ENCODE measurements at places on chromosomes 6 and 20.

GRCh38 chr6:81485395-81485794, 267.1 kb downstream of the TENT5A start:
- DNase-seq, result no peak

DNA sequence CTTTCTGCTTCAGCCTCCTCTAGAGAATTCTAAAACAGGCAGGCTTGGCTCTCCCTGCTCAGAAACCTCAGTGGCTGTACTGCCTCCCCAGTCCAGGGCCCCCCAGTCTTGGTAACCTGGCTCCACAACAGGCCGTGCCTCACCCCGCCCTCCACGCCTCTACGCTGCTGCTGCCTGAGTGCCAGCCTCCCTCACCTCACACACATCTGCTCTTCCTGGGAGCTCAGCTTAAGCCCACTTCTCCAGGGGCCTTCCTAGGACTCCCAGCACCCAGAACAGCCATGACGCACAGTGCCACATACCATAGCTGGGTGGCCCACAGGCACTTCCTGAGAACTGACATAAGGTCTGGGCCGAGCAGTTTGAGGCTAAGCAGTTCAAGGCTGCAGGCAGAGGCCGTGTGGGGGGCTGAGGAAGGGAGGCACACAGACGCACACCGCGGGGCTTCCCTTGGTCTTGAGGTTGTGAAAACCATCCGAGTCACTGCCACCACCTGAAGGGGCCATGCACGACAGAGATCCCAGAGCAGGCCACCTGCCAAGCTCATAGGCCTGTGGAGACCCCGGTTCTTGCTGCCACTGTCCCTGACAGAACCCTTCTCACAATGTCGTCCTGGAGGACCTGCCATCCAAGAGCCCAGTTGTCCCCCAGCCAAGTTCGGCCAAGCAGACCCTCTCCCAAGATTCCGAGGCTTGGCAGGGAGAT, 42.6 kb downstream of the DSTN start:
- no peak for DNase-seq

- DNase-seq, result no peak
These were observed 96.9 kb downstream of the TCP11 start for GRCh38 chr6:35044145-35044745.

GRCh38 chr6:148990403-148990802, 243.6 kb downstream of the UST start:
- no peak for DNase-seq

DNA sequence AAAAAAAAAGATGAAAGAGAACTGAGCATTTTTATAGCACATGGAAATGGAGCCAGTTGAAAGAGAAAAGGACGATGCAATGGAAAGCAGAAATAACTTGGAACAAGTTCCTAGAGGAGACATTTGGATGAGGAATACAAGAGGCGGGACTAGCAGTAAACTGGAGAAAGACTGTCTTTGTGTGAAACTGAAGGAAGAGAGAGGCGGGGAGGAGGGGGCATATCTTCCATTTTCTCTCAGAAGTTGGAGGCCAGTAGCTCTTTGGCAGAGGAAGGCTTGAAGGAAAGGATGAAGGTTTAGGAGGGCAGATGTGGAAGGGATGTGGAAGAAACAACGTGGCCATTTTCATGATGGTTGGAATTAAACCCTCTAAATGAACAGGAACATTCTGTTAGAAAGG, 33.0 kb upstream of the ADGRF1 start:
- DNase-seq, result no peak

GRCh38 chr6:153959276-153959675, 79.8 kb upstream of the OPRM1 start:
- no peak for DNase-seq

DNA sequence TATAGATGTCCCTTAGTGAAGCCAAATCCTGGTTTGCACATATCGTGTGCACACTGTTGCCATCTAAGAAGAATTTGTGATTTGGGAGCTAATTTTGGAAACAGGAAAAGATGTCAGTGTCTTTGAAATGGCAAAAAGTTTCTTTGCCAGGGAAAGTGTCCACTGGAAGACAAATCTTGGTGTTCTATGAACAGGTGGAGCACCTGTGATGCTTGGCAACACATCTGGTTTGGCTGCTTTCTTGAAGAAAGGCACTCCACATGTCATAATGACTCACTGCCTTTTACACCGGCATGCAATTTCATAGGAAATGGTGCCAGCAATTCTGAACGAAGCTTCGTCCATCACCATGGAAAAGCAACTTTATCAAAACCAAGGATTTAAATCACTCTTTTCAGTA, 1040.0 kb upstream of the MAP3K7 start:
- DNase-seq, result no peak

- no peak for DNase-seq
These were observed 333.5 kb upstream of the MAN1A1 start for GRCh38 chr6:119683031-119683430.

DNA sequence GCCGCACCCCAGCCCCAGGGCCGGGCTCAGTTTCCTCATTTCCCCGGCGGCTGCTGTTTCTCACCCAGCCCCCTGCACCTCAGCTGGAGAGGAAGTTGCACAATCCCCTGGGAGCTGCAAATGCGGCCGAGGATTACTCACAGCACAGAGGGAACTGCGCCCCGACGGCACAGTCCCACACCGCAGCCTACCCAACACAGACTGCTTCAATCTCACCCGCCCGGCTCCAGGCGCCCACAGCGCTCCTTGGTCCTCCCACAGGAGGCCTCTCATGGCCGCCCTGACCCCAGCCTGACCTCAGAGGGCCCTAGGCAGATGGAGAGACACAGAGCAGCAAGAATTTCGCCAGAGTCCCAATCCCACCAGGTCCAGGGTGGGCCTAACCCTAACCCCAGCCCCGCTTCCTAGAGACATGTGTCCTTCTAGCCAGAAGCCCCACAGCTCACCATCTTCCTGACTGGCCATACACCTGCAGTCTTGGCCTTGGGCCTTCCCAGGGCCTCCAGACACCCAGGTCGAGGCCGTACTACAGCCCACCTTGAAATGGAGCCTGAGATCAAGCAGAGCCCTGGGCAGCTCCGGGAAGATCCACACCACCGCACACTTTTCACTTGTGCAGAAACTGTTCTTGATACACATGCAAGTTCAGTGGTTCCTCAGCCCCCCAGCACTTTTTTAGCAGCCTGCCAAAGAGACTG, 11.7 kb downstream of the TFEB start:
- DNase-seq, result no peak

DNA sequence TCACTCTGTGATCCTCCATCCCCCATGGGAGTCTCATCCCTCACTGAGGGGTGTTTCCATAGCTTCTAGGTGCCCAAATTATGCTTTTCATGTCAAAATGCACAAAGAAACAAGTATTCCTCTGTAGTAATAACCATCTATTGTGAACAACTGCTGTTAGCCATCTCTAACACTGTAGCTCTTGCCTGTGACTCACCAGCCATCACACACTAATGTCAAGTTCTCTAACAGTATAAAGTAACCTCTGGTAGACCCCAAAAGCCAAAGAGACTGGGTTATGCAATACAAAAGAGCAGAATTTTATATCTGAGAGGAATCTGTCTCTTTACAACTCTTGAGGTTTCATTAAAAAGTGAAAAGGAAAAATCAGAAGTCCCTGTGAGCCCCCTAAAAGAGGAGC, 25.4 kb upstream of the IYD start:
- DNase-seq, result no peak

DNA sequence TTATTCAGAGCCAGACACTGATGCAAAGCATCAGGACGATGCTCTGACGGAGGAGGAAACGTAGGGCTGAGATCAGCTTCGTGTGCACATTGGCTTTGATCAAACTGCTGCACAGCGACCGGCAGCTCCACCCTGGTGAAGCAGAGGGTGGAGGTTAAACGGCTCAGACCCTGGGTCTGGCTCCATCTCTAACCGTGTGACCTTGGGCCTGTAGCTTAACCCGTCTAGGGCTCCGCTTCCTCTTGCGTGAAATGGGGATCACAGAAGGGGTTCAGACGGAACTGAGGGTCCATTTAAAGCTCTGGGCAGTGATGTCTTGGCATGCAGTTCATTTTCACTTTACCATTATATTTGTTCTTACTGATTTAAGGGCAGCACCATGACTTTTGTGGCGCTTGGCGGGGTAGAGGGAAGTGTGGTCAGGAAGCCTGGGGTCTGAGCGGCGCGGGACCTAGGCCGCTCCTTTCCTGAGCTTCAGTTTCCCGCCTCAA, 644 bp downstream of the RBL1 start:
- DNase-seq, result peak; percentile 51

GRCh38 chr6:157667211-157668008, 155.6 kb upstream of the SNX9 start:
- peak; percentile 10 for DNase-seq

GRCh38 chr20:8221887-8222419, 89.9 kb downstream of the PLCB1 start:
- DNase-seq, result no peak

GRCh38 chr6:70957284-70957617, 391 bp upstream of the B3GAT2 start:
- no peak for DNase-seq

DNA sequence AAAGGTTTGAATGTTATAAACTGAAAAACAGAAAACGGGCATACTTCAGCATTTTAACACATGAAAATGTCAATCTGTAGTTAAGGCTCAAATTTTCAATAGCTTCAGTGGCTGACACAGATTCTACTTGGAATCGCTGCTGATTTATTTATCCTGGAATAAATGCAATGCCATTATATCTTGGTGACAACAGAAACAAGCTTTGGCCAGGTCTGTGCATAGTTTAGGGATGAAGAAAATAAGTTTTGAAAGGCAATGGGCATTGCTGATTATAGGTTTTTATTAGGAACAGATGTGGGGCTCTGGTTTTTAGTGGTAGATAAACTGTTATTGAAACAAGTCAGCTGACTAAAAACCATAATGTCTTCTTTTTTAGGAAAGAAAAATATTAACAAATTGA, 96.8 kb upstream of the SOX4 start:
- DNase-seq, result no peak

DNA sequence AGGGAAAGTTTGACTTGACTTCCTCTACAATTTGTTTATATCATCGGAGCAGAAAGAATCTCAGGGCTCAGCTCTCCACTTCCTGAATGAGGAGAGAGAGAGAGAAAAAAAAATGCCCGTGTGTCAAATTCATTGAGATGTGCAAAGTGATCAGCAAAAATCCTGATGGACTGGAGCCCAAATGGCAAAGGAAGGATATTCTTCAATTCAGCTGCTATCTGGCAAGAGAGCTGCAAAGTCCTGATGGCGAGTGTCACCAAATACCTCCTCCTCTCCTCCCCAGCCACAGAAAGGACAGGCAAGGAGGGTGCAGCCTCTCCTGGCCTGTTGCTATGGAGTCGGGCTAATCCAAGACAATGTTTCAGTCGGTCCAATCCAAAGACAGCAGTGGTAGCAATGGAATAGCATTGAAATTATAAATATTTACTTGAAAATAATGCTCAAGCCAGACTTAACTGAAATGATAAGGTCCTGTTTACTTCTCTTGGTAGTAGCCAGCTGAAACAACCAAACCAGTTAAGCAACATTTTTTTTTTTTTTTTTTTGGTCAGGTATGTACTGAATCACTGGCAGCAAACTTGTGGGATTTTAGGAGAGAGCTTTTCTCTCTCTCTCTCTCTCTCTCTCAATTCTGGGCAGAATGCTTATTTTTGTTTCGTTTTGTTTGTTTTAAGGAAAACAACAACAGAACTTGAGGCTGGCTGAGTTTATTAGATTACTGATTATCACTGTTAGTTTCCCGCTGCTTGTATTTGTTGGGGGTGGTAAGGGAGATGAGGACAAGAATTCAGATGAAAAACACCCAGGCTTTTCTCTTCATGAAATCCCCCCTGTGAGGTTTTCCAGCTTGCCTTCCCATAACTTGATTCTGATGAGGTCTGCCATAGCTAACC, 204.2 kb downstream of the BCAS1 start:
- no peak for DNase-seq

DNA sequence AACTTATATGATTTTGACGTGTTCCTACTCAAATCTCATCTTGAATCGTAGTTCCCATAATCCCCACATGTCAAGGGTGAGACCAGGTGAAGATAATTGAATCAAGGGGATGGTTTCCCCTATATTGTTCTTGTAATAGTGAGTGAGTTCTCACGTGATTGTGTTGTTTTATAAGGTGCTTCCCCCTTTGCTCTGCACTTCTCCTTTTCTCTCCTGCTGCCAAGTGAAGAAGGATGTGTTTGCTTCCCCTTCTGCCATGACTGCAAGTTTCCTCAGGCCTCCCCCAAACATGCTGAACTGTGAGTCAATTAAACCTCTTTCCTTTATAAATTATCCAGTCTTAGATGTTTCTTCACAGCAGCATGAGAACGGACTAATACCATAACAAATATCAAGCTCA, 83.2 kb downstream of the MANEA start:
- DNase-seq, result no peak

DNA sequence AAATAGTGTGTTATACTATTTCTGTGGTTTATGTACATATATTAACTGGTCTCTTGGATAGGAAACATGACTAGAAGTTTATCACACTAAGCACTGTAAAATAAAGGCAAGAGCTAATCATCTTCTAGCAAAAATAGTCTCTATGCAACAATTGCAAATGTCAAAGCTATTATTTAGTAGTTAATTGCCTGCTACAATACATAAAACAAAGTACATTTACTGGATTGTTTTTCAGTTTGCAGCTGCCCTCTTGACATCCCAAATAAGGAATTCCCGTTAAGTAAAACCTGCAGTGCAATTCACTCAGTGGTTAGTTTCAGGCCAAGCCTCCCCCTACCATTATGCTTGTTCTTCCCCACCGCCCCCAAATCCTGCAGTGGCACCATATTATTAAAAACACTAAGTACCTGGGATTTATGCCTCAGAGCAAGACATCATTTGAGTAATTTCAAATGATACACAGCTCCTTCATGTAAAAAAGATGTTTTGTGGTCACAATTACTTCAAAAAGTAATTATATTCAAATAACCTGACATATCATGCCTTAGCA, 1.6 kb upstream of the ATP5F1E start:
- no peak for DNase-seq

- DNase-seq, result no peak
These were observed 29.7 kb upstream of the CD93 start for GRCh38 chr20:23115822-23116221.

GRCh38 chr6:6287415-6287814, 33.0 kb downstream of the F13A1 start:
- no peak for DNase-seq

DNA sequence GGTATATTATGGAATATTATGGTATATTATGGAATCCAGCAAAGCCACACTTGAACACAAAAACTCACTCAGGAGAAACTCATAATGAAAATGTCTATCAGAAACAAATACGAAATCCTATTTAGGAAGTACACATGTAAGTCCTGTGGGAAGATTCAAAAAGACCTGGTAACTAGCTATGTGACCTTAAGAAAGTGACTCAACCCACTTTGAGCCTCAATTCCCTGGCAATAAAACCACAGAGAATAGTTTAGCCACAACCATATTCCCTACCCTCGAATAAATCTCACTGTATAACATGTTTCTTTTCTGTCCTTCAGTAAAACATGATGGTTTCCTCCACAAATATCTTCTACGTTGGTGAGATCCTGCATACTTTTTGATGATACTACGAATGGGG, 56.4 kb downstream of the ZMYND8 start:
- no peak for DNase-seq

- DNase-seq, result no peak
These were observed 288.7 kb downstream of the CD109 start for GRCh38 chr6:73984571-73985210.

- DNase-seq, result no peak
These were observed 156.2 kb upstream of the EXOC2 start for GRCh38 chr6:849075-849506.

GRCh38 chr6:137230547-137230946, 11.4 kb upstream of the IFNGR1 start:
- DNase-seq, result no peak

Data from T follicular helper cell (primary cell).